ELR (cell line): ENCODE measurements at places on chromosomes 7 and 10.

- DNase-seq, result no peak
Measured at GRCh38 chr7:33233659-33234058, 104.3 kb downstream of the BBS9 start.

DNA sequence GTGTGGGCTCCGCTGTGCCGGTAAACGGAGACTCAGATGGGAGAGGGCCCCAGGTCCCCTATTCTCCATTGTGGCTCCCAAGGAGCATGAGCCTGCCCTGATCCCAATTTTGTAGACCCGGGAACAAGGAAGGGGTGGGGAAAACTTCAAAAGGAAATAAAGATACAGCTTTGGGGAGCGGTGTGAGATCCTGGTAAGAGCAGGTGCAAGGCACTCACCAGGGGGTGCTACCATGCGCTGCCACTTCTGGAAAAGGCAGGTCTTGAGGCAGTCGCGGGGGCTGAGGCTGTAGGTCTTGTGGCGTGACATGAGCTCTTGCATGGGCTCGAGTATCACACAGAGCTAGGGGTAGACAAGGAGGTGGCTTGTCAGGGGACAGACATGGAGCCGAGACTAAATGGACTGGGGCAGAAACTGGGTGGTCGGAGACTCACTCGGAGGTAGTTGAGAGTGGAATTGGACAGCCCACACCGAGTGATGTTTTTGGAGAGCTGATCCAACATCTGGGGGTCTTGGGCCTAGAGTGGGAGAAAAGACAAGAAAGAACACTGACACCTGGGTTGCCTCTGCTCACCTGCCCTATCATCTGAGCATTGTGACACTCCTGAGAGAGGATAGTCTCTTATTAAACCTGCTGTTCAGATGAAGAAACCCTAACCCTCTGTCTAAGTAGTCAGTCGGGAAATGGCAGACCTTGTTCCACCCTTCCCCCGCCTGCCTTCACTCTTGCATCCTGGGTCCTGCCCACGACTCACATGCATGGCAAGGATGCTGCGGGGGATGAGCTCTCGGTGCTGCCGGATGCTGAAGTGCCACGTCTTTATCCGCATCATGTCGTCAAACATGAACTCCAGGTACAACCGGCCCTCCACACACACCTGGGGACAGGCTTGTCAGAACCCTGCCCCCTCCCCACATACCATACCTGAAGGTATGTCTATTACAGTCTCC lies 10.7 kb downstream of the LDB1 start:
- no peak for DNase-seq

DNA sequence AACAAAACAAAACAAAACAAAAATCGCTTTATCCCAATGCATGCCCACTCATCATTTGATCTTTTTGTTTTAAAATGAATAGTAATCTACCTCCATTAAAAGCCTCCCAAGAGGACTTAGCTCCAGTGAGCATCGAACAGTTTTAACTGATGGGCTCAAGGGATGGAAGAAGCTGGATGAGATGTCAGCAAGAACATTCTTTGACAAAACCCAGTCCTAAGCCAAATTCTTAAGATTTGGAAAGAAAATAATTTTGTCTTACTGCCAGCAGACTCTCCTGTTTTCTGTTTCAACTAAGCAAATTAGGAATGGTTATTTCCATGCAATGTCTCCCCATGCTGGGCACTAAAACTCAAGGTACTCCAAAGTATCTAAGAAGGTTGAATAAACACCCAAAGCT lies 127.3 kb downstream of the RNLS start:
- no peak for DNase-seq

DNA sequence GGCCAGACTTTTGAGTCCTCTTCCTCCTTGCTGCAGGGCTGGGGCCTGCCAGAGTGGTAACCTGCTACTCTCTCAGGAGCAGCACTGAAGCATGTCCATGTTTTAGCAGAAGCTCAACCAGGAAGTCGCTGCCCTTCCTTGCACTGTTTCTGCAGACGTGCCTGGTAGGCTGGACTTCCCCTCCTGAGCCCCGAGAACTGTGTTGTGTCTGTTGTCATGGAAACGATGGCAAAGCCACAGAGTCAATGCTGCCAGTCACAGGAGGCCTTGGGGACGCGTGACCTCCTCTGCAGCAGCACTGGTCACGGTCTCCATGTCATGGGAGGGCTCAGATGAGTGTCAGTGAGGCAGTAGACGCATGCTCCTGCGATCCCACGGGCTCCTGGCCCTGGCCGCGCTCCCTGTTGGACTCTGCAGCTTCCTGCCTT lies 145.5 kb downstream of the FANK1 start:
- peak; percentile 20 for DNase-seq

DNA sequence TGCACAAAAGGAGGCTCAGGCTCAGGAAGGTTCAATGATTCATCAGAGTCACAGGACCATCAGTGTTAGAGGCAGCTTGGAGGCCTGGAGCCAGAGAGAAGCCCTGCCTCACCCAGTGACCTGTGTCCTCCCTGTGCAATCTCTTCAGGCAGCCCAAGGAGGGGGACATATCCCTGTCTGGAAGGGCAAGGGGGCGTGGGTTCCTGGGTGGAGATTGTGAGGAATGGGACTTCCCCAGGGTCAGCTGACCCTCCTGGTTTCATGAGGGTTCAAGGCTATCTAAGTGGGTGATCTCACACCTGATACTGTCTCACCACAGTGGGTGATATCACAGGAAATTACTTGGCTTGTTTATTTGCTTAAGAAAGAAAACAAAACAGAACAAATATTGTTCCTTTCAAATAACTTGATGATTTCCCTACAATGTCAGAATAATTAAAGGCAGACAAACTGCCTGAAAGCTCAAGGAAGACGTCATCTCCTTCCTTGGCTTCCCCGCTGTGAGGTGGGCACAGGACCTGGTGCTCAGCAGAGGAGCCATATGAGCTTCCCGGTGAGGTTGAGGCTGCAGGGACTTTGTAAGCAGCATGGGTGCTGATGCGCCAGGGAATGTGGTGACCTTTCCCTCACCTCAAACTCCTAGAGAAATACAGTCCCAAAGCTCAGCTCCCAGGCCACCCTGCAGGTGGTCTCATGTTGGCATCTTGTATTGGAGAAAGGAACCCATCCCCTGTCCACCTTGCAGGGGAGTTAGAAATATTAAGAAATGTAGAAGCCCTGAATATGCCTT lies 763.2 kb downstream of the GRID1 start:
- no peak for DNase-seq

DNA sequence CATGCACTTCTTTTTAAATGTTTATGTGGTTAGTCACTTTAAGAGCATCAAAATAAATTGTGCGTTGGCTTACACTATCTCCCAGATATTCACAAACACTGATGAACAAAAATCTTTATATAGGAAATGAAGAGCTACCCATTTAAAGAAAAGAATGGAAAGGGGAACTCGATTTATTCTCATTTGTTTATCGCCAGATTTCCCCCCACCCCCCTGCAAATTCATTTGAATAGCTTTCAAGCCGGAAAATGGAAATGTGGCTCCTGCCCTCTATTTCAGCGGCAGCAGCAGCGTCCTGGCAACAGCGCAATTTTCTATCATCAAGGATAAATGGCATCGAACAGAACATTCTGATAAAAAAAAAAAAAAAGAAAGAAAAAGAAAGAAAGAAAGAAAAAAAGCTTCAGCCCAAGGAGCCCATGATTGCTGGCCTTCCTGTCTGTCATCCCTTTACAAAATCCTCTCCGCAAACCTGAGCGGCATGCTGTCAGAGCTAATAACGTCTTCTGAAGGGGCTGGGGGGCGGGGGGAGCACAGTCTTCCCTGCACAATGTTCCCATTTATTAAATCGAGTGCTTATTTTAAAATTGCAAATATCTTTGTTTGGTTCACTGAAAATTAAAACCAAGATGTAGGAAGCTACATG lies 13.7 kb upstream of the DLX6 start:
- DNase-seq, result no peak

DNA sequence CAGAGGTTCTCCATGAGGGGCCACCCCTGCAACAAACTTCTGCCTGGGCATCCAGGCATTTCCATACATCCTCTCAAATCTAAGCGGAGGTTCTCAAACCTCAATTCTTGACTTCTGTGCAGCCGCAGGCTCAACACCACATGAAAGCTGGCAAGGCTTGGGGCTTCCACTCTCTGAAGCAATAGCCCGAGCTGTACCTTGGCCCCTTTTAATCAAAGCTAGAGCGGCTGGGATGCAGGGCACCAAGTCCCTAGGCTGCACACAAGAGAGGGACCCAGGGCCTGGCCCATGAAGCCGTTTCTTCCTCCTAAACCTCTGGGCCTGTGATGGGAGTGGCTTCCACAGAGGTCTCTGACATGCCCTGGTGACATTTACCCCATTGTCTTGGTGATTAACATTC lies 43.8 kb downstream of the CDHR3 start:
- no peak for DNase-seq

- no peak for DNase-seq
Measured at GRCh38 chr7:12801107-12801506, 113.7 kb downstream of the ARL4A start.

DNA sequence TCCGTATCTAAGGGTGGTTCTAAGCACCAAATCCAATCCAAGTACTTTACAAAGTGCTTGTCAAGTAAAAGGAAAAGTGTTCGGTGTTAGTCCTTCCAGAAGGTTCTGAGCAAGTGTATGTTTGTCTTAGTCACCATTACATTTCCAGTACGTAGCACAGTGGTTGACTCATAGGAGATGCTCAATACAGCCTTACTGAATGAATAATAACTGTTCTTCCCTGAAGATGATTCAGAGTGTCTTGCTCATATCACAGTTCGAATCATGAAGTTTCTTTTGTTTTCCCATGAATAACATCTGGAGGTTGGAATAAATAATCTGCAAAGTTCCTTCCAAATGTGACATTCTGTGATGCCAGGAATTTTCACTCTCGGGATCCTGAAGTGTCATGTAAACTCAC lies 53.4 kb downstream of the WNT2 start:
- peak; percentile 96 for DNase-seq

- peak; percentile 6 for DNase-seq
Measured at GRCh38 chr7:55641811-55642210, 69.5 kb upstream of the VOPP1 start.

DNA sequence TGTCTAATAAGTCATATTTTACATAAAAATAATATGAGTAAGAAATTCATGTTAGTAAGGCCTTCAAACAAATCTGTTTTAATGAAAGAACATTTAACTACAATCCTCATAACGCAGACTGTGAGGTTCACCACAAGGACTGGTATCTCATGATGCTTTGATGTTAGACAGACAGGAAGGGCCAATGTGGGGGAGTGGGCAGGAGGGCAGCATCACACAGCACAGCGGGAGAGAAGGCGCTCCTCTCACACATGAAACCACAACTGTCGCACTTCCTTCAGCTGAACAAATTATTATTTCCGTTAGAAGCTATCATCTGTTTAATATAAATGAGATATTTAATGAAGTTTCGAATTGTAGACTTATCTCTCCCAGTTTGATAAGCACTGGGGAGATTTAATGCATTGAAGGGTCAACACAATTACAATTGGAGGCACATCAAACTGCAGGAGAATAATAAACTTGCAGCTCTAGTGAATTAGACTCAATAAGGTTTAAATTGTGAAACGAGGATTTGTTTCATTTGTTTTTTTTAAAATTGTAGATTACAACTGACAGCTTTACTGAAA lies 466.1 kb downstream of the PARD3 start:
- no peak for DNase-seq

- DNase-seq, result no peak
Measured at GRCh38 chr7:145624618-145625017, 492.0 kb upstream of the CNTNAP2 start.

- DNase-seq, result no peak
Measured at GRCh38 chr10:36118314-36118713, 476.2 kb upstream of the FZD8 start.

DNA sequence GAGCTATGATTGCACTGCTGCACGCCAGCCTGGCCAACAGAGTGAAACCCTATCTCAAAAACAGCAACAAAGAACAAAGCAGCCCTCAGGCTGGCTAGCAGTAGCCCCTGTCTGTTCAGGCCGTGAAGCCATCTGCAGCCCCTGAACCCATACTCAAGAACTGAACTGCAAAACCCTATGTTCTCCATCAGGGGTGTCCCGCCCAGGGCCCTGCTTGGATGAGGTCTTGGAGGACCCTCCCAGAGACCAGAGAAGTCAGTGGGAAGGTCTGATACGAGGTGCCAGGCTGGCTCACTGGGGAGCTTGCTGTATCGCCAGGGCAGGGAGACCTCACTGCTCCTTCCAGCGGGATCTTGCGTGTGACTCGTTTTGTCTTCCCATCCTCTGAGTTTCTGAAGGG lies 39.3 kb downstream of the RBM17 start:
- DNase-seq, result no peak

DNA sequence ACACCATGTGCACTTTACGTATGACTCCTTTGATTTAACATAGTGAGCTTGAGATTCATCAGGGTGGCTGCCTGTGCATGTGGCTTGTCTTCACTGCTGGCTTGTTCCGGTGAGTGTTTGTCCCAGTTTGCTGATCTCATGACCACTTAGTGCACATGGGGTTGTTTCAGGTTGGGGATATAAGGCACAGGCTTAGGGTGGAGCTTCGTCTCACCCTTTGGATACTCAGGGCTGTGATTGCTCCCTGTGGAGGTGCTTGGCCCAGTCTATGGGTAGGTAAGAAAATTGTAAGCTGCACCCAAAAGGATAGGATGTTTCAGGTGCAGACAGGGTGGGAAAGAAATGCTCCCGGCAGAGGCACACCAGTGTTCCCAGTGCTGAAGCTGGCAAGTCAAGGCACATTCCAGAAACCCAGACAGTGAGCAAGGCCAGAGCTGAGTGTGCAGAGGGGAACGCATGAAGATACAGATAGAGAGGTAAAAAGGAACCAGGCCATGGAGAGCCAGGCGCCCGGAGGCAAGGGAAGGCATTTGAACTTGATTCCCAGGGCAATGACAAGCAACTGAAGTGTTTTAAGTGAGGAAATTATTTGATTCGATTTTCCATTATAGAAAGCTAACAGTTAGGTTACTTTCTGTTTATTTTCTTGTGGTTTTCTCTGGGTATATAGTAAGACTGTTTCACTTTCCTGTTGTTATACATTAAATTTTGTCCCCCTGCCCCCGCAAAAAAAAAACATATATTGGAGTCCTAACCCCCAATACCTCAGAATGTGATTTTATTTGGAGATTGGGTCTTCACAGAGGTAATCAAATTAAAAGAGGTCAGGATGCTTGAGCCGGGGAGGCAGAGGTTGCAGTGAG lies 289.8 kb upstream of the KLF6 start:
- DNase-seq, result peak; percentile 44

- no peak for DNase-seq
Measured at GRCh38 chr7:152177681-152178404, 152.4 kb downstream of the GALNT11 start.

GRCh38 chr10:124170631-124171030 lies 77.2 kb upstream of the CHST15 start:
- DNase-seq, result no peak

DNA sequence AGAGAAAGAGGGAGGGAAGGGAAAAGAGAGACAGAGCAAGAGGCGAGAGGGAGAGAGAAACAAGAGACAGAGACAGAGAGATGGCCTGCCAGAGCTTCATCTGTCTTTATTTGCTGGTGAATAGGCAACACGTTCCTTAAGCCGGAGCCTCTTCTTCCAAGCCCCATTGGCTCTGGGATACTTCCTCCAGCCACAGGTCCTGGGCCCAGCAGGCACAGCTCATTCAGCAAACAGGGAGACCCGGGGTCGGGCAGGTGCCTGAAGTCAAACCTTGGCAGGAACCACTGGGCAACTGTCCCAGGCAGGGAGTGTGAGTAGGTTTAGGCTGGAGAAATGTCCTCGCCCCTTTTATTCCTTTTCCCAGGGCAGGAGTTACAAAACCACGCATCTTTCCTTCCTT lies 68.2 kb downstream of the MYL10 start:
- no peak for DNase-seq

- peak; percentile 91 for DNase-seq
Measured at GRCh38 chr10:118501637-118502440, 93.6 kb downstream of the PRLHR start.

- no peak for DNase-seq
Measured at GRCh38 chr10:23496727-23497126, 57.9 kb downstream of the OTUD1 start.
